ENCODE measurements at places on chromosomes 7 and 10. TPM values are rescaled to one million over a fixed set of nuclear protein-coding genes. Genes with fewer than 3 reads are reported as not detected.

NUTM2A gene
- 0.49 TPM for total RNA-seq

RBP4 gene
- total RNA-seq: 0.85 TPM

SPDYE3 gene
- not detected for total RNA-seq

CALN1 gene
- not detected for total RNA-seq

RAMP3 gene
- 0.24 TPM for total RNA-seq

ABLIM1 gene
- 7.9 TPM for total RNA-seq

UNCX gene
- total RNA-seq: 0.12 TPM

PON1 gene
- total RNA-seq: not detected

RPEL1 gene
- total RNA-seq: not detected

MRC1 gene
- total RNA-seq: not detected

CALML3 gene
- 0.12 TPM for total RNA-seq

KIAA1217 gene
- 12.2 TPM for total RNA-seq

KCNMA1 gene
- total RNA-seq: 52.9 TPM

PI4K2A gene
- 29.7 TPM for total RNA-seq

GIMAP8 gene
- not detected for total RNA-seq

UBTD1 gene
- 34.6 TPM for total RNA-seq
